ENCODE measurements at places on chromosomes 16 and 17.

GRCh38 chr17:1907216-1907631 lies 77.4 kb downstream of the RPA1 start:
- no peak for DNase-seq

DNA sequence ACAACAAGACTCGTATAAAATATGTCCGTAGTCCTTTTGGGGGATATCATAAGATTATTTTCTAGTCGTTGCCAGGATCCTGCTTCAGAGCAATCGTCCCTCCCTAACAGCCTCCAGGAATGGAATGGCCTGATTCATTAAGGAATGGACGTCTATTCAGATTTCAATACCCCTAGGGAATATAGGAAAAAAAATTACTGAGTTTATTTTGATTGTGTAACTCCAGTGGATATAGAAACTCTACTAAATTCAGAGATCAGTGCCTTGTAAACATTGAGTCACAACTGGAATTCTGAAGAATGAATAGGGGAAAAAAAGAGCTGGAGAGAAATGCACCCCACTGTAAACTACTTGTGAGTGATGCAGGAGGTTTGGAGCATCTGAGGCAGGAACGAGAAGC lies 1171.5 kb upstream of the GOT2 start:
- no peak for DNase-seq

- no peak for DNase-seq
Measured at GRCh38 chr17:49108318-49108717, 24.3 kb upstream of the B4GALNT2 start.

DNA sequence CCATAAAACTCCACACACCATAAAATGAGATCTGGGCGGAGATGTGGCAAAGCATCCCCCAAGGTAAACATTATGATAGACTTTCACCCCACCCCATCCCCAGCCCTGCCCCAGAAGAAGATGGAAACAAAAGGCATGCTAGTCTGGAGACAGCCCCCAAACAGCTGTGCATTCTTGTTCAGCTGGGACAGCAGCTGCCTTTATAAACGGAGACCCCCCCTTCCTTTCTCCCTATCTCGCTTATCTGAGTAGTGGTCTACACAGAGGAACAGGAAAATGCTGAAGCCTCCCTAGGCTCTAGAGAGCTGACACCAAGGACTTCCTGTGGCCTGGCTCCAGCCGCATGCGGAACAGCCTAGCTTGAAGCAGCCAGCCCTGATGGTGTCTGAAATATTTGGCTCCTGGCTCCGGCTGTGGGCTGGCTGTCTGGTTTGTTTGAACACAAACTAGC lies 190.3 kb upstream of the ANKFN1 start:
- no peak for DNase-seq

All from stimulated activated CD4-positive, alpha-beta T cell treated with anti-CD3 and anti-CD28 coated beads, Interleukin-1b, Interleukin-23, amount 100 ng/mL, for 1 hour (primary cell).